Activated T-cell treated with anti-CD3 and anti-CD28 coated beads for 1 hour (primary cell): ENCODE measurements at places on chromosomes 11 and 22.

DNA sequence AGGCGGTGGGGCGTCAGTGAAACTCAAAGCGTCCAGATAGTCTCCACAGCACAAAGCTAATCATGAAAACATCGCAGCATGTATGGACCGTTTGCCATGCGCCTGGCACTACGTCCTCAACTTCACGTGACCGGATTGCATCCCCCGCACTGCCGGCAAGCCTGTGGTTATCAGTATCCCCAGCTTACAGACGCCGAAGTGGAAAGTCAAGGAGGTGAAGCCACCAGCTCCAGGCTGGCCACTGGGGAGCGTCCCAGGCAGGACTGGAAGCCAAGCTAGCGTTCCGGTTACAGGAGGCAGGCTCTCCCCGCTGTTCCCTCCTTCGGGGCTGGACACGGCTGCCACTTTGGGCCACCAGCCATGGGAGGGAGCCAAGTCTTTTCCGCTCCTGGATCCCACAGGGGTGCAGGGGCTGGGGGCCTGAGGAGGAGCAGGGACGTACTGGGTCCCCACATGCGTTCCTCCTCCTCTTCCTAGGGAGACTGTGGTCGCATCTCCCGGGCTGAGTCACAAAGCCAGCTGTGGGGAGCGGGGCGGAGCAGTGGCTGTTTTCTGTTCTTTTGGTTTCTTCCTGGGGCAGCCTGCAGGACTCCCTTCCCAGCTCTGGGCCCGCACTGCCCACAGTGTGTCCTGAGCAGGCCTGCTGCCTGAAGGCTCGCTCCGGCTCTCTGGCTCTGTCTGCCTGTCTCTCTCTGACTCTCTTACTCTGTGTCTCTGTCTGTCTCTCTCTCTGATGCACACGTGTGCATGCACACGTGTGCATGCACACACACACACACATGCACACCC, 4.3 kb upstream of the OSBPL5 start:
- DNase-seq = no peak

DNA sequence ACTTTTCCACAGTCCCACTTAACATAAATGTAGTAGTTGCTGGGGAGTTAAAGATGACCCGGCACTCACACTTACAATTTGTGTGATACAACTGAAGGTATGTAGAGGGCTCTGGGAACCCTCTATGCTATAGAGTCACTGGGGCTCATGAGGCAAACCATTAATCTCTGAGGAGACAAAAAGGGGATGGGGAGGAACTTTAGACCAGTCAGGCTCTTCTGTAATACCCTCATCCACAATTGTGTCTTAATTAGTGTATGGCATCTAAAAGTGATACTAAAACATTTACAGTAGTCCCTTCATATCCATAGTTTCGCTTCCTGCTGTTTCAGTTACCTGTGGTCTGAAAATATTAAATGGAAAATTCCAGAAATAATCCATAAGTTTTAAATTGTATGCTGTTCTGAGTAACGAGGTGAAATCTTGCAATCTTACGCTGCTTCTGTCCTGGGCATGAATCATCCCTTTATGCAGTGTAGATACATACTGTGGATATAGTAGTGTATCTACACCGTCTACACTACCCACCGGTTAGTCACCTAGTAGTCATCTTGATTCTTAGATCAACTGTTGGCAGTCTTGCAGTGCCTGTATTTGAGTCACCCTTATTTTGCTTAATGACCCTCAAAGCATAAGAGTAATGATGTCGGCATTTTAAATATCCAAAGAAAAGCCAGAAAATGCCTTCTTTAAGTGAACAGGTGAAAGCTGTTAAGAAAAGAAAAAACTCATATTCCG, 12.2 kb downstream of the CBL start:
- DNase-seq = no peak

DNA sequence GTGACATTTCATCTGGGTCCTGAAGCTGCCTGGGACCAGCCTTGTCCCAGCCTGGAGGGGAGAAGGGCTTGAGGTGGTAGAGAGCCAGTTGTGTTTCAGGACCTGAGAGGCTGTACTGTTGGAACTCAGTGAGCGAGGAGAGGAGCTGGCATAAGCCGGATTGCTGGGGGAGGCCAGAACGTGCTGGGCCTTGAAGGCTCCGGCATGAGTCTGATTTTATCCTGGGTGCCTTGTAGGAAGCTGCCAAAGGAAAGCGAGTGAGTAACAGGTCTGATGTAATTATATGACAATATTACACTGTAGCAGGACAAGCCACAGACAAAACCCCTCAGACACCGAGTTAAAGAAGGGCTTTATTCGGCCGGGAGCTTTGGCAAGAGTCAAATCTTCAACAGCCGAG, 17.2 kb downstream of the AP2A2 start:
- no peak for DNase-seq

DNA sequence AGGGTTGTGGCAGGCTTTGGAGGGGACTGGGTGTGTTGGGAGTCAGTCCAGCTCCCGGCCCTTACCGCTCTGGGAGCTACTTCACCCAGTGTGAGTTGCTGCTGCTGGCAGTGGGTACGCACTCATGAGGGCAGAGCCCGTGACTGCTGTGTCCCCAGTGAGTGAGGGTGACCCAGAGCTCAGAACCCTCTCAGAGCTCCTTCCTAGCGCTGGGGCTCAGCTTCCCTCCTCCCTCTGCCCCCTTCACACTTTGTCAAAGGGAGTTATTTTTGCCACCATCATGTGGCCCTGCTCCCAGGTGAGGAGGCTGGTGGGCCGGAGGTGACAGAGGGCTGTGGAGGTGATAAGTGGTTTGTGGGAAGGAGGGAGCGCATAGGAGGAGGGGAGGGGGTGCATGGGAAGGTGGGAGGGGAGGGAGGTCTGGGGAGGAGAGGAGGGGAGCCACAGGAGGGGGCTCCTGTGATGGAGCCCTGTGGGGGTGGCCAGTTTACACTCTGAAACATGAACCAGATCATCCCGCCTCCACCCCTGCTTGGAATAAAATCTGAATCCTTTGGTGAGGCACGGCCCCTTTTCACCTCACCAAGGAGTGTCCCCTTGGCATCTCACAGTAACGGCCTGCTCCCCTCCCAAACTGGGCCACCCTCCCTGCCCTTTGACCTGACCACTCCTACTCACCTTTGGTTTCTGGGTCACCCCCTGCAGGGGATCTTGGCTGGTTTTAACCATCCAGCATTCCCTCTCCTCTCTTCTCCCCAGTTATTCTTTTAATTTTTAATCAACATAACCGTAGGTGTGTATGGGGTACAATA, 9.9 kb downstream of the NDUFV1 start:
- no peak for DNase-seq

GRCh38 chr11:68677432-68677831, 6.9 kb upstream of the GAL start:
- DNase-seq = no peak

- no peak for DNase-seq
Measured at GRCh38 chr11:29063630-29064361, 953.0 kb downstream of the KCNA4 start.

DNA sequence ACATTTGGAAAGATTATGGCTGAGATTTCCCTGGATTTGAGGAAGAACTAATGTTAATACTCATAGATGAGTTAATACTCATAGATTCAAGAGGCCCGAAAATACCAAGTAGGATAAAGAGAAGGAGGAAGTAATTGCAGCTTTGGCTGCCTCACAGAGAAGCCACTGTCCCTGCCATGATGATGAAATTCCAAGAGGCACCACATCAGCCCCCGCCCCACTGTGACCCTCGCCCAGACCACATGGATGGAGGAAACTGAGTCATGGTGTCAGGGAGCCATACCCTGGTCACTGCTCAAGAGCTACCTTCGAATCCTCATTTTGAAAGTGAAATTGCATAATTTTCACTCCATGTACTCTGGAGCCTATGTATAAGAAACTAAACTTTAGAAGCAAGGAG, 92.9 kb upstream of the SLC22A12 start:
- no peak for DNase-seq

- DNase-seq = no peak
Measured at GRCh38 chr22:38167988-38168407, 13.6 kb downstream of the PLA2G6 start.

GRCh38 chr11:33936725-33937604, 45.1 kb upstream of the LMO2 start:
- no peak for DNase-seq

- no peak for DNase-seq
Measured at GRCh38 chr11:123517559-123518364, 87.7 kb downstream of the GRAMD1B start.

DNA sequence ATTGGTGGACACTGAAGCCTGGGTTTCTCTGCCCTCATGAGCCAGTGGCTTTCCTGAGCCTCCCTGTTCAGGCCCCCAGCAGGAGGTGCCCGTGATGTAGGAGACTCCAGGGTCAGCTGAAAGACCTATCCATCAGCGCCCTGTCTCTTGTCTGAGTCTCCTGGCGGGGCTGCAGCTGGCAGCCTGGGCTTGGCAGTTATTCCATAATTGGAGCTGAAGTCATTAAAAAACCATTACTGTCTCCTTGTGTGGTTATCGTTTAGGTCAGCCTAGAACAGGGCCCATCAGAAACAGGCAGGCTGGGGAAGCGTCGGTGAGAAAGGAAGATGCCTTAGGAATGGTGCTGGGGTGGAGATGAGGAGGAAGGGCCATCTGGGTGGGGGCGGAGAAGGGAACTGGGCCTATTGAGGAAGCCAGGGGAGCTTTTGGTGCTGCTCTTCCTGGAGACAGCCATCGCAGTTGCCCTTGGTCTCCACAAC, 5.0 kb downstream of the TUB start:
- no peak for DNase-seq
